ENCODE measurements at places on chromosomes 1 and 21.

DNA sequence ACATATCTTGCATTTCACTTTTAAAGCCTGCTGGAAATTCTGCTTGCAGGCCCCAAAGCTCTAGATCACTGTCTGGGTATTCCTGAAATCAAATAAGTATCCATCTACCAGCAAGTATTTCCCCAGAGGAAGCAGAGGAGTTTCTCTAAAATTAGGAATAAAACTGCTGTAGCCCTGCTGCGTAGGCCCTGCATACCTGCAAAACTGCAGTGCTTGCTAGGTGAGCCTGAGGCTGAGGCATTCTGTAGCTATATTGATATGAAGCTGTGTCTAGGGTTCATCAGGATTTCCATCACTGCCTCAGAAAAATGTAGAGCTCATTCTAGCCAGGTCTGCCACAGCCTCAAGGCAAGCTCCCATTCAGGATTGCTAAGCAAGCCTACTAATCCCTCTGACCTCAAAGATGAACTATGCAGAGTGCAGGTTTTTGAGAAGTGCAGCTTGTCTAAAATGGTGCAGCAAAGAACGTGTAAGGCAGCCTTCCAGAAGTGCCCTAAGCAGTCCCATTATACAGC is 28.7 kb downstream of the NPHS2 start:
- DNase-seq, result no peak

- DNase-seq, result no peak
Measured at GRCh38 chr1:209232759-209233158, 350.8 kb upstream of the CAMK1G start.

DNA sequence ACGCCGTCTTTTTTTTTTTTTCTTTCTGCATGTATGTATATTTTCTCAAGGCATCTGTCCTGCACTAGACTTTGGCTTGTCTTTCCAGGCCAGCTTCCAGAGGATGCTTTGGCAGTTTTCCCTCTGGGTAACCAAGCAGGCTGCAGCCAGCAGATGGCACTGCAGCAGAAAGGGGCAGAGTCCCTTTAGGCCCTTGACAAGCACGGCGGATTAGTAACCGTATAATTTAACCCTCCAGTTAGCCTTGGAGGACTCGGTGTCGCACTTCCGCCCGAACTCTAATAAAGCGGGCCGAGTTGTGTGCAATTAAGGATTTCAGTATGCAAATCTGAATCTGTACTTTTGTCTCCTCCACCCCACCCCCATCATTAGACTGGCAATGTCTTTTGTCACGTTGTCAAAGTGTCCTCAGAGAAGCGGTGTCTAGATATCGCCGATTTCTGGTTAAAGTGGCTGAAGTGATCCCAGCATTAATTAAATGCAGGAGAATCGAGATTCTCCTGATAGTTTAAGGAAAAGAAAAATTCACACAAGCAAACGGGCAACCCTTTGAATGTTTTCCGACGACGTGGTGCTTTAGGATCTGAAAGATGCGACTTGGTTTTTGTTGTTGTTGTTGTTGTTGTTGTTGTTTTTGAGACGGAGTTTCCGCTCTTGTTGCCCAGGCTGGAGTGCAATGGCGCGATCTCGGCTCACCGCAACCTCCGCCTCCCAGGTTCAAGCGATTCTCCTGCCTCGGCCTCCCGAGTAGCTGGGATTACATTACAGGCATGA is 1.1 kb upstream of the TMEM167B start:
- DNase-seq, result no peak

DNA sequence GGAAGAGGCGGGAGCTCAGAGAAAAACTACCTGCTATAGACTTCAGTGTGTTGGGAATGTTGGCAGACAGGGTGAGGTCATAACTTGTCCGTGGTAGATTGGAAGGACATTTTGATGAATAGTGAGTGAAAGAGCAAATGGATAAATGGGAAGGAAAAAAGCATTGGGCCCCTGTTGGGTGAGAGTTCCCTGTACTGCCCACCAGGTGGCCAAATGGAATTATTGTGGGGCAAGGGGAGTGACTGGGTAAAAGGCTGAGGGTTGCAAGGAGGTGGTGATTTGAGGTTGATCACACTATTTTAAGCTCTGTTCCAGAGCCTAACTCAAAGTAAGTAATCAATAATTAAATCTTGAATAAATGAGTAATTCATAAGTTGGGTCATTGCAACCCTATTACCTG is 60.4 kb downstream of the MRPS6 start:
- no peak for DNase-seq

GRCh38 chr1:2144501-2145090 is 50.0 kb downstream of the FAAP20 start:
- no peak for DNase-seq

- DNase-seq, result no peak
Measured at GRCh38 chr1:59151387-59151761, 145.5 kb upstream of the FGGY start.

GRCh38 chr1:232786845-232787455 is 18.3 kb upstream of the MAP10 start:
- DNase-seq, result no peak
